ENCODE measurements at places on chromosomes 11 and 22. TPM values are rescaled to one million over a fixed set of nuclear protein-coding genes. Genes with fewer than 3 reads are reported as not detected.

The H19 gene
- total RNA-seq: not detected

The CRYBB3 gene
- not detected for total RNA-seq

The LZTR1 gene
- total RNA-seq: 104 TPM

The KRTAP5-7 gene
- 0.70 TPM for total RNA-seq

The PLAAT3 gene
- total RNA-seq: 2.3 TPM

The CASP12 gene
- not detected for total RNA-seq

The FOXRED2 gene
- total RNA-seq: 7.4 TPM

The SEC14L3 gene
- not detected for total RNA-seq

The OR4P4 gene
- not detected for total RNA-seq

The OR5T1 gene
- not detected for total RNA-seq

The POU2AF2 gene
- not detected for total RNA-seq

All from B cell (primary cell).